ENCODE measurements at places on chromosomes 7 and 10.

DNA sequence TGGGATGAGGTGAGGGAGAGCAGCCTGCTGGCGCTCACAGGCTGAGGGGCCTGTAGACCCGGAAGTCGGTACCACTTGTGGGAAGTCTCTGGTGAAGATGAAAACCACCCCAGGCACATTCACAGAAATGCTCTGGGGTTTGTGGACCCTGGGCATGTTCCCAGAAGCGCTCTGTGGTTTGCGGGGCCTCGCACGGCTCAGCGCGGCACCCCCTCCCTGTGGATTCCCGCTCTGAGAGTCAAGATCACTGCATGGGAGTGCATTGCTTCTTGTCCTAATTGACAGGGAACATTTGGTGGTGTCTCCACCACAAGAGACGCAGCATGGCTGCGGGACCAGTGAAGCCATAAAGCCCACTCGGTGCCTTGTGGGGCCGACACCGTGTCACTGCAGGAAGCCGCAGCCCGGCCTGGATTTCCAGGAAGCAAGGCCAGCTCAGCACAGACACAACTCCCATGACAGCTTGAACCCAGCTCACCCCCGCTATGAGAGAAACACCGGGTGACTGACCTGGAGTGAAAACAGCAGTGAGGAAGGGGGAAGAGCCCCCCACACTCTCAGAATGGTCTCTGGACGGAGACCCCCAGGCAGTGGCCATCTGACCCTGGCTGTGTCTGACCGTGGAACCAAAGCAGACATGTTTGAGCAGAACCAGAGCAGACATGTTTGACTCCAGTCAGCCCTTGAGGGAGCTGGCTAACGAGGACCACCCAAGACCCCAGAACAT is 157.2 kb downstream of the PTPRN2 start:
- DNase-seq, result no peak

DNA sequence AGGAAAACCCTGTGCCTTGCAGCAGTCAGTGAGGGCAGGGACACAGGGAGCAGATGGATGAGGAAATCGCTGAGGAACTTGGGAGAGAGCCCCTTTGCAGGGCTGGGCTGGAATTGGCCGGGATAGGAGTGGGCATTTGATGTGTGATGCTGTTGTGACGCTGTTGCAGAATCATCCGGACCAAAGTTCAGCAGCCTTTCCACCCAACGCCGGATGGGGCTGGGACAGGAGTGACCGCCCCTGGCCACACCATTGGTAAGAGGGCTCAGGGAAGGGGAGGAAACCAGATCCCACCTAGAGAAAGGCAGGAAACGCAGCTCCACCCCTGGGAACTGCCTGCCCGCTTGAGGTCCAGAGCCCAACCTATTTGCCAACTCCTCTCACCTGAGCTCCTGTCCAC is 33.9 kb downstream of the PAX2 start:
- no peak for DNase-seq

DNA sequence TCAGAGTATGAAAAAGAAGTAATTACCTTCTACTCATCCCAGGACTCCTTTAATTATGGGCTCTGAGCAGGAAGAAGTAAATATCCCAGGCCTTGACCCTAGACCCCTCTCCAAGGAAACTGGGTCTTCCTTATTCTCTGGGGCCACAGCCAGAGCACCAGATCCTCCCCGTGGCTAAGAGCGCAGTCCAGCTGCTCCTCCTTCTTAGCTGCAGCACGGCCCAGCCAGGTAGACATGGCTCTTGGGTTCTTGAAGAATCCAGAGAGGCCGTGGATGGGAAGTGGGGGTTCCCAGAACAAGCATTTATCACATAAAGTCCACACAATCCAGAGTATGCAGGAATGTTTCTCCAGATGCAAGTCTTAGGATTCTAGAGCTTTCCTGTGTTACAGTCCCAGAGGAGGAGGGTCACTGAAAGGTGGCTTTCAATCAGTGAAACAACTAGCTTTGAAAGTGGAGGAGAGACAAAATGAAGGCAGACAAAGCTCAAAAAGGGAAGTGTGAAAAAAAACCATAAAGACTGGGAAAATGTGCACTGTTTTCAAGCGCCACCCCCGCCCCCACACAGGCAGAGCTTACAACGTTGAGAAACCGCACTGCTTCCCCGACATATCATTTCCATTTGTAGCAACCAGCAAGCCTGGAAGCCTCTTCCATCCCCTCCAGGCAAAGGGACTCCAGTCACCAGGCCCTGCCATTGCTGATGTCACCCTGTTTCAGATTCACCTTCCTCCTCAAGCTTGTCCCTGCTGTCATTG is 396.5 kb upstream of the MKI67 start:
- DNase-seq, result no peak

DNA sequence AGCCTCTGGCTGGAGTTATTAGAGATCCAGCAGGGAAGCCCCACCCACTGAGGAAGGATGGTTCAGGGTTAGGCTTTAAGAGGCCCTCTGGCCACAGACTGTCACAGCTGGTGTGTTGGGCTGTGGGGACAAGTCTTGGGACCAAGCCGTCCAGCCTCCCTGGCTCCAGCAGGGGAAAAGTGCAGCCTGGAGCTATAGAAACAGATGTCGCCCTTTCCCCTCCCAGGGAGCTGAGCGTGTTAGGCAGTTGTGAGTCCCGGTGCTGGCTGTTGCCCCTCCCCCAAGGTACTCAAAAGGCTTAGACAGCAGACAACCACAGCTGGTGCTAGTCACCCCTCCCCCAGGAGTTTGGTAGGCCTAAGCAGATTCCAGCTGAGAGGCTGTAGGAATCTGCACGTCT is 143.4 kb downstream of the TMEM168 start:
- DNase-seq, result no peak

GRCh38 chr7:30202671-30203070 is 67.9 kb downstream of the MTURN start:
- no peak for DNase-seq

DNA sequence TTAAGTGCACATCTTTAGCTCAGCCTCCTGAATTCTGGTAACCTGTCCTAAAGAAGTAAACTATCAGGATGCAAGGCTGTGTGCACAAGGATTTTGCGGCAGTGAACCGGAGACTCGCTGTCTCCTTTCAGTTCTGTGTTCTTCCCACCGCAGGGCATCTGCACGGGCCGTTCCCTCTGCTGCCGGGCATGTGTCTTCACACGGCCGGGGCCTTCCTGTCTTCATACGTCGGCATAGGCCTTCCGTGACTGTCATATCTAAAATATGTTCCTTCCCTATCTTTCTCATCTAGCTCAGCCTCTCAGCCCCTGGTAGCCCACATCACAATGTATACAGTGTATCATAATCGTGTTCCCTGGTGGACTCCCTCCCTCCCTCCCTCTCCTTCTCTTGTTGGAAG is 16.4 kb downstream of the PALD1 start:
- no peak for DNase-seq

DNA sequence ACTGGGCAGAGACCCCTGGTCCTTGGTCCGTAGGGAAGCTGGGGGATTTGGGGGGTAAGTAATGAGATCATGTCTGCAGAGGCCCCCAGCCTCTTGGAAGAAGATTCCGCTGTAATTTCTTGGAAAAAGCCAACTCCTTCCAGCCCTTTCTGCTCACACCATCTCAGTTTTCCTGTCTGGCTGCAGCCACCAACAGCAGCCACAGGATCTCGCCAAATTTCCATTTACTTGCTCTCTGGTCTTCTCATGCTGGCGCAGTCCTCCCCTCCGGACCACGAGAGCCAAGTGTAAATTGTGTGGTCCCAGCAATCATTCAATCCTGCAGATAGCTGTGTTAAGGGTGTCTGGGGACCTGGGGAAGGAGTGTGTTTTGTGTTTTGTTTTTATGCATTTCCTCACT is 49.6 kb downstream of the ASB13 start:
- DNase-seq, result no peak

DNA sequence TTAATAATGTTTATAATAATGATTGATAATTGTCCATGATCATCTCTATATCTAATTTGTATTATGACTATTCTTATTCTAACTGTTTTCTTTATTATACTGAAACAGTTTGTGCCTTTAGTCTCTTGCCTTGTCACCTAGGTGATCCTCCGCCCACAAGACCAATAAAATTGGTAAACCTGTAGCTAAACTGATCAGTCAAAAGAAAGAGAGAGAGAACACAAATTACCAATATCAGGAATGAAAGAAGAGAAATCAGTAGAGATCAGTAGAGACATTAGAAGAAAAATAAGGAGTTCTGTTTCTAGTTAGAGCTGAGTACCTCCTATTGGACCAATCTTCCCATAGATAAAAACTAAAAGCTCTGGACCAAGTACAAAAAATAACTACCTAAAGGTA is 6.1 kb upstream of the COA1 start:
- DNase-seq, result no peak

DNA sequence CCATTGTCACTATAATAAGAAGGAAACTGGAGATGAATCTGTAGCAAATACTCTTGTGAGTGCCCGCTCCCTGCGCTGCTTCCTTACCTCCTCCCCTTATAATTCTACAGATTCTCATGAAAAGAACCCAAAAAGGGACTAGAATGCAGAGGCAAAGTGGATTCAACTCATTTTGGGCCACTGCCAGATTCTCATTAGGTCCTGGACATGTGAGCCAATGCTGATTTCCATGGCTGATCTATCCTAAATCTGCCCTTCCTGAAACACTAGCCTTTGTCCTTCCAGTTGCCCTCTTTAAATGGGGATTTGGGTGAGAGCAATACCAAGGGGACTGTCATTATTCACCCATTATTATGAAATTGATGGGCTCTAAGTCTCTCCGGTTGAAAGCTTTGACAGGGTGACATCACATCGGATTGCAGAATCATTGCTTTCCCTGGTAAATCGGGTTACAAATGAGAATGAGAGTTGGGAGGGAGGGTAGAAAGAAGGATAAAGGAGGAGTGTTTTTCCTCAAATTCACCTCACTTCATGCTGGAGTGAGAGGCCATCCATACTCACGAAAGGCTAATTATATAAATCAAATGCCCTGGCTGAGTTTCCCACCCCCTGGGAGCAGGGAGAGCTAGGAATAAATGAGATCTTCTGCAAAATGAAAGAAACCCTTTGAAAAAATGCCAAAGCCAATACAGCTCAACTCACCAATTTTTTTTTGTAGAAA is 37.5 kb downstream of the PTN start:
- DNase-seq, result peak; percentile 15

GRCh38 chr10:24168258-24169170 is 40.4 kb upstream of the KIAA1217 start:
- DNase-seq, result no peak

- no peak for DNase-seq
Measured at GRCh38 chr7:92569137-92569536, 21.1 kb downstream of the FAM133B start.

DNA sequence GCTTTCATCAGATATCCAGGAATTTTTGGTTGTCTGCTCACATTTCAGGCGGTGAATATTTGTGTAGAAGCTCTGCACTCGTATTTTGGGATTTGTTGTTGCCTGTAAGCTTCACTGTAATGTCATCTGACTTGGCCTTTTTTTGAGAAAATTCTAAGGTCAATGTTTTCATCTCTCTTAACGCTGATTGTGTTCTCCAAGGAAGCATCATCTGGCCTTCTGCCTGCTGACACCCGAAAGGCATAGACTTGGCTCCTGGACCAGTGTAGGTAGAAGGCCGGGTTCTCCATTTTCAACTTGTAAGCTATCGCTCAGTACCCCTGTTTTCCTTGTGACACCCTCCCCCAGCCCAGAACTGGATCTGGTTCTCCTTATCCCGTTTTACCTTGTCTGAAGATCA is 44.2 kb downstream of the SLC13A1 start:
- DNase-seq, result no peak

GRCh38 chr7:55552320-55553023 is 19.8 kb downstream of the VOPP1 start:
- DNase-seq, result no peak

GRCh38 chr10:132666705-132667341 is 119.1 kb downstream of the NKX6-2 start:
- no peak for DNase-seq

DNA sequence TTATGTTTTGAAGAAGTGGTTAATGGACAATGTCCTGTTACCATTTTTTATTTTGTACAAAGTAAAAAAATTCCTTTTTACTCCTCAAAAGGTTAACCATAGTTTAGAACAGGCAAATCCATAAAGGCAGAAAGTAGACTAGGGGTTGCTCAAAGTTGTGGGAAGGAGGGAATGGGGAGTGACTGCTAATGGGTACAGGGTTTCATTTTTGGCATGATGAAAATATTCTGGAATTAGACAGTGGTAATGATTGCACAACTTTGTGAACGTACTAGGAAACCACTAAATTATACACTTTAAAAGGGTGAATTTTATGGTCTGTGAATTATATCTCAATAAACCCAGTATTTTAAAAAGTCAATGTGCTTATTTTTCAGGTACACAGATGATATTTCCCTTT is 35.4 kb upstream of the CDK14 start:
- peak; percentile 46 for DNase-seq

- DNase-seq, result no peak
Measured at GRCh38 chr7:156566812-156567549, 73.6 kb upstream of the RNF32 start.

GRCh38 chr7:82444220-82444909 is 788 bp upstream of the CACNA2D1 start:
- no peak for DNase-seq
